H4 (cell line): ENCODE measurements at places on chromosomes 1 and 21. TPM values are rescaled to one million over a fixed set of nuclear protein-coding genes. Genes with fewer than 3 reads are reported as not detected.

The FCRL4 gene
- not detected in 2 replicates for total RNA-seq

The PRMT2 gene
- total RNA-seq: 95.1 and 121 TPM in 2 replicates

GRCh38 chr1:58905628-58906221 is 121.9 kb upstream of the JUN start:
- no peak for DNase-seq

GRCh38 chr21:44486302-44486701 is 31.0 kb downstream of the LRRC3 start:
- DNase-seq: no peak

GRCh38 chr1:228803421-228803820 is 68.1 kb downstream of the RHOU start:
- DNase-seq: no peak

The CEPT1 gene
- total RNA-seq: 43.6 and 47.4 TPM in 2 replicates

The ATF6 gene
- 27.1 and 28.8 TPM in 2 replicates for total RNA-seq

The HMGCL gene
- total RNA-seq: 34.0 and 34.5 TPM in 2 replicates

The PKP1 gene
- not detected in 2 replicates for total RNA-seq

GRCh38 chr1:65238010-65238409 is 71.3 kb upstream of the DNAJC6 start:
- DNase-seq: no peak

DNA sequence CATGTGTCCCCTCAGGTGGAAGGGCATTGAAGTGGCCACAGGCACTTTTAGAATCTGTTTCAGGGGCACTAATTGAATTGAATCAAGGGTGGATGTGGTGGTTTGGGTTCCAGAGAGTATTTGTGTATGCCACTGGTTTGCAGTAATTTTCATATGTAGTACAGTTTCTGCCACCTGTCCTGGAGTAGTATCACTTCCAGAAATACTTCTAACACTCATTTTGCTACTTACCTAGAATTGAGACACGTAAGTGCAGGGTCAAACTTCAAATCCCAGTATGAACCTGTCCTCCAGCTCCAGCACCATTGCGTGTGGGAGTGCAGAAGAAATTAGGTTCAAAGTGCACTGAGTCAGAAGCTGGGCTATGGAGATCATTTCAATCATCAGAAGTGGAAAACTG is 26.8 kb downstream of the RSPH1 start:
- DNase-seq: no peak

- DNase-seq: no peak
These were observed 6.1 kb downstream of the SRM start for GRCh38 chr1:11053758-11054137.

- DNase-seq: no peak
These were observed 167.9 kb downstream of the VPS13D start for GRCh38 chr1:12397462-12398450.

The SPRR2G gene
- not detected in 2 replicates for total RNA-seq

- no peak for DNase-seq
These were observed 166.4 kb downstream of the RUNX1 start for GRCh38 chr21:34882719-34883131.

- DNase-seq: no peak
These were observed 746 bp downstream of the DYRK1A start for GRCh38 chr21:37367336-37367702.

The SGIP1 gene
- 0.51 and 1.1 TPM in 2 replicates for total RNA-seq

The RNPC3 gene
- total RNA-seq: 2.3 and 9.1 TPM in 2 replicates

The FAM177B gene
- not detected in 2 replicates for total RNA-seq

GRCh38 chr1:225737161-225737560 is 40.5 kb upstream of the SRP9 start:
- no peak for DNase-seq
